HT-29 (cell line): ENCODE measurements at places on chromosomes 7 and 10. TPM values are rescaled to one million over a fixed set of nuclear protein-coding genes. Genes with fewer than 3 reads are reported as not detected.

- DNase-seq = peak; percentile 72
Measured at GRCh38 chr7:129053938-129054437, 923 bp downstream of the TNPO3 start.

Gene PPP1R17
- total RNA-seq = not detected in 2 replicates

- DNase-seq = no peak
Measured at GRCh38 chr10:101189461-101190401, 39.5 kb downstream of the LBX1 start.

DNA sequence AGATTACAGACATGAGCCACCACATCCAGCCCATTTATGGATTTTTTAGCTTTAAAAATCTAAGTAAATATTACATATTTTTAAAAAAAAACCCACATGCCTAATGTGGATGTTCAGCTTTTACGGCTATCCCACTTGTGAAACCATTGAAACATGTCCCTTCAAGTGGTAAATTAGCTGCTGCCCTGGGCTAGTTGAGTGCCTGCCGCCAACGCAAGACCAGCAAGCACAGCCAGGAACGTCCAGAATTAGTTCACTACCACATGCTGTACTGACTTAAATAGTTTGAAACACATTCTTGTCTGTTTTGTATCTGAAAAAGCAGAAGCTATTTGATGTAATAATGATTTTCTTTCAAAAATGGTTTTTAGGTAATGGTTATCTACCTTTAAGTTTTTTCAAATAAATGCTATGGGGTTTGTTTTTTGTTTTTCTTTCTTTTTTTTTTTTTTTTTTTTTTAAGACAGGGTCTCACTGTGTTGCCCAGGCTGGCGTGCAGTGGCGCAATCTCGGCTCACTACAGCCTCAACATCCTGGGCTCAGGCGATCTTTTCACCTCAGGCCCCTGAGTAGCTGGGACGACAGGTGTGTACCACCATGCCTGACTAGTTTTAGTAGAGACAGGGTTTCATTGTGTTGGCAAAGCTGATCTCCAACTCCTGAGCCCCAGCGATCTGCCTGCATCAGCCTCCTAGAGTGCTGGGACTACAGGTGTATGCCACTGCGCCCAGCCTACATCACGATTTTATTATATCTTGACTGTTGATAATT, 57.0 kb downstream of the KLRG2 start:
- DNase-seq = no peak

DNA sequence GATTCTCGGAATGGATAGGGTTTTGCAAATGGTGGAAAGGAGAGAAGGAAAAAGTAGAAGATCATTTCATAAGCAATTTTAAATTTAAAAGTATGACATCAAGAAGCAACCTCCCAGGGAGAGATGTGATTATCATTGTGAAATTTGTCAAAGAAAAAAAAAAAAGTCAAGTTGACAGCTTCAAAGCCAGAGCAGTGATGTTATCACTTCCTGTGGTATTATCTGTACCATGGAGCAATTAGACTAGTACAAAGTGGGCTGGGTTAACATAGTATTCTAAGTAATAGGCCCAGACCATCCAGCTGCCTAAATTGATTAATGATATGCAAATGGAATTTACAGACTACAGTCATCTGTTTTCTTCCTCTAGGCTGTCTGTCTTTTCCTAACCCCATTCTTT, 84.0 kb upstream of the NPY start:
- DNase-seq = no peak

- no peak for DNase-seq
Measured at GRCh38 chr10:43955978-43956377, 307.3 kb upstream of the ZNF32 start.

Gene CLRN3
- total RNA-seq = 17.7 and 21.5 TPM in 2 replicates

Gene GJD4
- not detected in 2 replicates for total RNA-seq

- peak; percentile 32 for DNase-seq
Measured at GRCh38 chr10:100894589-100895294, 18.0 kb upstream of the SLF2 start.

GRCh38 chr10:87523731-87524130, 19.0 kb downstream of the MINPP1 start:
- DNase-seq = no peak

Gene ZNF485
- total RNA-seq = 1.7 and 7.3 TPM in 2 replicates

GRCh38 chr10:46560952-46561351, 4.5 kb upstream of the GPRIN2 start:
- DNase-seq = no peak

DNA sequence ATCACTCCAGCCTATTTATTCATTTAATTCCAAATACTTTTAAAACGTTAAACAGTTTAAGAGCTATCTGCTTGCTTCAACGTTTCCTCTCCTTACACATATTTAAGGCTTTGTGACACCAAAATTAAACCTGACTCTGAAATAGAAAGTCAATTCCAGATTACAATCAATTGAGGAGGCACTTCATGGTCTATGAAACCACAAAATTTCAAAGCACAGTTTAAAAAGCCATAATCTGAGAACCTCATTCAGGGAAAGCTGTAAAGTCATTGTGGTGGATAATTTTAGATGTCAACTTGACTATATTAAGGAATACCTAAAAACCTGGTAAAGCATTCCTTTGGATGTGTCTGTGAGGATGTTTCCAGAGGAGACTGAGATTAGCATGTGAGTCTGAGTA, 6.2 kb downstream of the SNX13 start:
- DNase-seq = no peak

Gene HMX2
- total RNA-seq = not detected in 2 replicates

Gene PAXIP1
- total RNA-seq = 17.0 and 17.5 TPM in 2 replicates

GRCh38 chr7:50713123-50713965, 69.4 kb downstream of the GRB10 start:
- DNase-seq = no peak

Gene CUZD1
- not detected in 2 replicates for total RNA-seq

Gene FAM24B
- total RNA-seq = not detected in 2 replicates

Gene DPYSL4
- total RNA-seq = 0.05 TPM in 1 of 2 replicates, not detected in the other

Gene CRYGN
- total RNA-seq = 1.4 TPM in 1 of 2 replicates, not detected in the other

DNA sequence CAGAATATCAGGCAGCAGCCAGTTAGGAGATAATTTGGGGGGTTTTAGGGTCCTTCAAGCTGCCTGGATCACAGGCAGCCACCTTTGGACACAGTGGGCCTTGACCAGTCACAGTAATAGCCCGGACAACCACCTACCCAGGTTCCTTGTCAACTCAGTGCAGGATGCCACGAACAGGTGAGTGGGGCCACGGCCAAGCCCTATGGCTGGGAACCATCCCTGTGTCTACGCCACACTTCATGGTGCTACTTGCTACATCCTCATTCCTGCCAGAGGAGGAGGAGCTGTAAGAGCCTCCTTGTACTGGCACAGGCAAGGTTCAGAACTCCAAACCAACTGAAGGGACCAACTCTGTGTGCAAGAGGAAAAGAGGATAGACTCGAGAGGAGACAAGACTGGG, 19.9 kb downstream of the ITPRIP start:
- DNase-seq = no peak

DNA sequence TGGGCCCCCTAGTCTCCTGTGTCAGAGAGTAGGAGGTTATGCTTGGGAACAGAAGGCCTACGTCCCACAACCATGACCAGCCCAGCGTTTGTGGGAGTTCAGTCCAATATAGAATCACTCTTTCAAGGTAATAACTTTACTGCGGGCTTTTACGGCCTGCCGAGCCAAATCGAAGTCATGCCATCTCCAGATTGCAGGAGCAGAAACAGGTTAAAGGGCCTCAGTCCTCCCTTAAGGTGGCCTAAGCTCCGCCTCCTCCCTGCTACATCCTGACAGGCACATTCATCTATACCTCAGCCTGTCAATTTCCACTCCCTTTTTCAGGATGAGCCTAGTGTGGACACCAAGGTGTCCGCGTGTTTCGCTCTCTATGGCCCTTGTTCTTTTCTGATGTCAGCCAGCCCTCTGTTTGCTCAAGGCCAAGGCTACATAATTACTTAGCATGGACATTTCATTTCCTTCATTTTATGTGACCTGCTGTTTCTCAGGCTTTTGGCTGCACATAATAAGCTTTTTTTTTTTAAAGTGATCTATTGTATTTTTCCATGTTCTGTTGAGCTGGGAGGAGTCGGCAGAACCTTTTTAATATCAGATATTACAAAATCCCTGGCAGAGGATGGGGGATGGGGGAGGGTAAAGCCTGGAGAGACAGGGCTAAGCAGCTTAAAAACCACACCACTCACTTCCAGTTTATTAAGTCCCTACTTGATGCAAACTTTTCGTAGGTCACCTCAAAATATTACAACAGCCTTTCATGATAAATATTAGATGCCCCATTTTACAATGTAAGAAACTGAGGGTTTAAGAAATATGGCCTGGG, 84.6 kb downstream of the CACNB2 start:
- no peak for DNase-seq

DNA sequence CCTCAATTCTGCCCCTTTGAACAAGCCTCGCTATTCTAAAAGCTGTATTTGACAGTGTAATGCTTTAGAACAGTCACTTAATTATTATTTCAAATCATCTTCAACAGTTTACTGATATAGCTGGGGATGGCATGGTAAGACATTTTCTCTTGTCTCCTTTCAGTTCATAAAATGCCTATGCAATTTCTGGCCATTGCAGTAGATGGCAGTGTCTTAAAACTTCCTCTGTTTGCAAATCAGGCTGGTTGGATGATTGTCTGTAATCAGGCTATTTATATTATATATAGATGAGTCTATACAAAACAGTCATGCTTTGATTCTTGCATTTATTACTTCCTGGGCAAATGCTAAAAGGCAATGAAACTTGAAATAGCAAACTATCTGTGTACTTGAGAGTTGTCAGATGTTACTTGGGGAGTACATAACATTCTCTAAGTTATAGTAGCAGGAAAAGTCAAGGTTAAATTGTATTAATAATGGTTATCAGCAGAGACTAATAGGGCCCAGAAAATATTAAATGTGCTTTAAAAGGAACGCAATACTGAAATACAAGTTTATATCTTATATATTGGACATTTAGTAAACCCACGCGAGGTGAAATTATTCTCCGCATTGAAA, 55.5 kb upstream of the LHFPL3 start:
- DNase-seq = peak; percentile 52

DNA sequence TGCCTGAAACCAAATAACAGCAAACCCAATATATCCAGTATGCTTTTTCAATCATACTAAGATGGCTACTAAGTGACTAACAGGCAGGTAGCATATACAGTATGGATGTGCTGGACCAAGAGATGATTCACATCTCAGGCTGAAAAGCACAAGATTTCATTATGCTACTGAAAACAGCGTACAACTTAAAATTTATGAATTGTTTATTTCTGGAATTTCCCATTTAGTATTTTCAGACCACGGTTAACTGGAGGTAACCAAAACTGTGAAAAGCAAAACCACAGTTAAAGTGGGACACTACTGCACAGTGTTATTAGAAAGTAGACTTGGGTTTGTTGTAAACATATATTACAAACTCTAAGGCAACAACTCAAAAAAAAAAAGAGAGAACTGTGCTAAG, 91.5 kb downstream of the KMT2C start:
- no peak for DNase-seq

Gene IGFBP3
- total RNA-seq = not detected in 2 replicates

GRCh38 chr10:59064759-59065539, 111.5 kb upstream of the PHYHIPL start:
- no peak for DNase-seq

GRCh38 chr7:67309764-67310549, 313.3 kb downstream of the TYW1 start:
- DNase-seq = no peak

DNA sequence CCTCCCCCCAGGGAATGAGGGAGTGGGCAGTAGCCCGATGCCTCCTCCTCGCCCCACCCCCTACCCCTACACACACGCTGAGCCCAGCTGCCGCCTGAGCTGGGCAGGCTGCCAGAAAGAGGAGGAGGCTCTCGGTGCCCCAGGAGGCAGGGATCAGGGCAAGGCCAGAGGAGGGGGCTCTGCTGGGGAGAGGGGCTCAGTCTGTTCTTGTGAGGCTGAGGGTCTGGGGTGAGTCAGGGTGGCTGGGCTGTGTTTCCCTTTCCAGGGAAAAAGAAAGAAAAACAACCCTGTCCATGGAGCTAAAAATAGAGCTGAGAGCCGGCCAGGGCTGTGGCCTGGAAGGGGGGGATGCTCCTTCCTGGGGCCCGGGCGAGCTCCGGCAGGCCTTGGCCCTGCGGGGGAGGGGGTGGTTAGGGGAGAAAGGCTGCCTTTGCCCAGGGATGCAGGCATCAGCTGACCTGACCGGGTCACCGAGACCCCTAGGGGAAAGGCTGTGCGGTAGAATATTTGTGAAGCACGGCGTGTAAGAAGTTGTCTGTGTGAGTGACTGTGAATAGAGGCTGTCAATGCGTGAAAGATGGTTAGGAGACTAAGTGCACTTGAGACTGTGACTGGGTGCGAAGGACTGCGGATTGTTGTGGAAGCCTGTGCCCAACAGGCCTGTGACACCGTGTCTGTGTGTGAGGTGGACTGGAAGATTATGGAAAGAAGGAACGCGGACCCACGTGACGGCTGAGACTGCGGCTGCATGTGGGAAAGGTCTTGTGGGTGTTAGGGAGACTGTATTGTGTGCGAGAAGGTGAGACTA, 1.2 kb upstream of the LZTS2 start:
- DNase-seq = peak; percentile 86
